ENCODE measurements at places on chromosomes 11 and 22. TPM values are rescaled to one million over a fixed set of nuclear protein-coding genes. Genes with fewer than 3 reads are reported as not detected.

CBY1 gene
- 17.4 TPM for total RNA-seq

BIRC3 gene
- 47.3 TPM for total RNA-seq

SCGB1A1 gene
- not detected for total RNA-seq

PRRG4 gene
- total RNA-seq, result 1.8 TPM

RAB38 gene
- total RNA-seq, result 1.4 TPM

DENND6B gene
- 6.6 TPM for total RNA-seq

SERHL2 gene
- total RNA-seq, result 0.23 TPM

TMEM121B gene
- total RNA-seq, result 0.89 TPM

Measured in pancreas (tissue), 10 donors.